Activated CD8-positive, alpha-beta memory T cell treated with anti-CD3 and anti-CD28 coated beads for 1 hour (primary cell): ENCODE measurements at places on chromosomes 1 and 21.

- no peak for DNase-seq
Measured at GRCh38 chr21:40556442-40556968, 290.5 kb downstream of the DSCAM start.

- no peak for DNase-seq
Measured at GRCh38 chr1:208791456-208791855, 547.3 kb upstream of the PLXNA2 start.

DNA sequence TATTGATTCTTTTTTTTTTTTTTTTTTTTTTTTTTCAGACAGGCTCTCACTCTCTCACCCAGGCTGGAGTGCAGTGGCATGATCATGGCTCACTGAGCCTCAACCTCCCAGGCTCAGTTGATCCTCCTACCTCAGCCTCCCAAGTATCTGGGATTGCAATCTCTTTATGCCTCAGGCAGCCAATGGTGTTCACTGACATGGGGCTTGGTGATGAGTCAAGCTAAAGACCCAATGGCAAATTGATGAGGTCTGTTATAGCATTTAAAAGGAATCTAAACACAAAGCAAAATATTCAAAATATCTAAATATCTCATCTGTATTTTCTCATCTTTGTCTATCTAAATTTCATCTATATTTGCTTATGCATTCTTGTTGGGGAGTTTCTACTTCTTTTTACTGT lies 30.5 kb upstream of the CAMSAP2 start:
- DNase-seq = no peak

DNA sequence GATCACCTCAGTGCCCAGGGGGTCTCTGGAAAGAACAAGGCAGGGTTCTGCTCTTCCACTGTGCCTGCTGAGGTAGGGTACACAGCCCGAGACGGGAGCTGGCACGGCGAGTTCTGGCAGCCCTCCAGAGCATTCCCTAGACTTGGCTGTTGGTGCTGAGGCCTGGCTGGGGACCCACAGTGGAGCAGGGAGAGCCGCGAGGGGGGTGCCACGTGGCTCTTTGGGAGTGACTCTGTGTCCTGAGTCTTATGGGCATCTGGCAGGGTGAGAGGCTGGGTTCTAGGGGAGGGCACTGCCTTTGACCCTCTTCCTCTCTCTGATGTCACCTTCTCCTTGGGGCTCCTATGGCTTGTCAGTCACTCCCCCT lies 336.4 kb downstream of the CAMTA1 start:
- no peak for DNase-seq

DNA sequence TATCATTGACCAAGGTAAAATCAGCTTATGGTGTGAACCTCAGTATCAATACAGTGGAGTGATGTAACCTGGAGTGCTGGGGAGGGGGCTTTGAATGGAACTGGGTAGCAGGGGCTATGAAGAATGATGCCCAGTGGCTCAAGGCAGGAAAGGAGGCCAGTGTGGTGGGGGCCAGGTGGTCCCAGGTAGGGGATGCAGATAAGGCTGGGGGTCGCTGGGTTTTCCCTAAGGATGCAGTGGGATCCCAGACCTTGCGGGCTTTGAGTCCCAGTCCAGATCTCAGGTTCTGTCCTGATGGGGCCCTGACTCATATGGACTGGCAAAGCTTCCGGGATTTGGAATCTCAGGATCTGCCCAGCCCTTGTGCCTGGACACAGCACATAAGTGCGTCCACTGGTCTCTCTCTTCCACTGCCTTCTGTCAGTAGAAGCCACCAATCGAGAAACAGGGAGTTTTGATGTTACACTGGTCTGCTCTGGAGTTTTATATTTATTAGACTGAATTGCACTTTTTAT lies 52.0 kb downstream of the S100B start:
- no peak for DNase-seq

DNA sequence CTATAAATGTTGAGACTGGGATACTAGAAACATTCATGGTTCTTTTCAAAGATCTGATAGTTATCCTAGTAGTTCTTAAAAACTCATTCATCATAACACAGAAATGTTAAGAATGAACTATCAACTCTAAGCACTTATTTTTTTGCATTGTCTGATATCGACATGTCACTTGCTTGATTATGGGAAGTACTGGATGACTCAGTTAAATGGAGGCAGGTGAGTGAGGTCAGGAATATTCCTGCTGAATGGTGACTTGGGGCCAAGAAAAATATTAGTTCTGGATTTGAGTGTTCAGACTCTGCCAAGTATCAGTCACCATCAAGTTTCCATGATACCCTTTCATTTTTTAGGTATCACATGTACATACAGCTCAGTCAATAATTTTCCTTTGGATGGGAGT lies 63.6 kb downstream of the NEK7 start:
- no peak for DNase-seq

GRCh38 chr21:33206771-33207281 lies 22.9 kb upstream of the IFNAR2 start:
- no peak for DNase-seq

- DNase-seq = no peak
Measured at GRCh38 chr1:214277704-214278635, 3.0 kb upstream of the SMYD2 start.

- no peak for DNase-seq
Measured at GRCh38 chr1:106072909-106073600, 983.4 kb upstream of the PRMT6 start.

- DNase-seq = no peak
Measured at GRCh38 chr1:45730780-45731319, 19.6 kb downstream of the IPP start.

DNA sequence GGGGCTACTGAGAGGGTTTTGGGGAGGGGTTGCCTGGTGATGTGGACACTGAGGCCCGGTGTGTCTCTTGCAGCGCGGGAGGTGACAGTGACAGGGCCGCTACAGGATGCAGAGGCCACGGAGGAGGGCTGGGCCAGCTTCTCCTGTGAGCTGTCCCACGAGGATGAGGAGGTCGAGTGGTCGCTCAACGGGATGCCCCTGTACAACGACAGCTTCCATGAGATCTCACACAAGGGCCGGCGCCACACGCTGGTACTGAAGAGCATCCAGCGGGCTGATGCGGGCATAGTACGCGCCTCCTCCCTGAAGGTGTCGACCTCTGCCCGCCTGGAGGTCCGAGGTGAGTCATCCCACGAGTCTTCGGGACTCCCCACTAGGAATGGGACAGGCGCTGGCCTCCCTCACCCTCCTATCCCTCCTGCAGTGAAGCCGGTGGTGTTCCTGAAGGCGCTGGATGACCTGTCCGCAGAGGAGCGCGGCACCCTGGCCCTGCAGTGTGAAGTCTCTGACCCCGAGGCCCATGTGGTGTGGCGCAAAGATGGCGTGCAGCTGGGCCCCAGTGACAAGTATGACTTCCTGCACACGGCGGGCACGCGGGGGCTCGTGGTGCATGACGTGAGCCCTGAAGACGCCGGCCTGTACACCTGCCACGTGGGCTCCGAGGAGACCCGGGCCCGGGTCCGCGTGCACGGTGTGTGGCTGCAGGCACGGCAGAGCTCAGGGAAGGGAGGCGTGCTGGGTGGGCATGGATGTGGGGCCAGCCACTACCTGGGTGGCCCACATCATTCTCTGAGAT lies 72.5 kb downstream of the OBSCN start:
- no peak for DNase-seq

GRCh38 chr1:236913371-236914037 lies 90.7 kb downstream of the MT1HL1 start:
- no peak for DNase-seq

DNA sequence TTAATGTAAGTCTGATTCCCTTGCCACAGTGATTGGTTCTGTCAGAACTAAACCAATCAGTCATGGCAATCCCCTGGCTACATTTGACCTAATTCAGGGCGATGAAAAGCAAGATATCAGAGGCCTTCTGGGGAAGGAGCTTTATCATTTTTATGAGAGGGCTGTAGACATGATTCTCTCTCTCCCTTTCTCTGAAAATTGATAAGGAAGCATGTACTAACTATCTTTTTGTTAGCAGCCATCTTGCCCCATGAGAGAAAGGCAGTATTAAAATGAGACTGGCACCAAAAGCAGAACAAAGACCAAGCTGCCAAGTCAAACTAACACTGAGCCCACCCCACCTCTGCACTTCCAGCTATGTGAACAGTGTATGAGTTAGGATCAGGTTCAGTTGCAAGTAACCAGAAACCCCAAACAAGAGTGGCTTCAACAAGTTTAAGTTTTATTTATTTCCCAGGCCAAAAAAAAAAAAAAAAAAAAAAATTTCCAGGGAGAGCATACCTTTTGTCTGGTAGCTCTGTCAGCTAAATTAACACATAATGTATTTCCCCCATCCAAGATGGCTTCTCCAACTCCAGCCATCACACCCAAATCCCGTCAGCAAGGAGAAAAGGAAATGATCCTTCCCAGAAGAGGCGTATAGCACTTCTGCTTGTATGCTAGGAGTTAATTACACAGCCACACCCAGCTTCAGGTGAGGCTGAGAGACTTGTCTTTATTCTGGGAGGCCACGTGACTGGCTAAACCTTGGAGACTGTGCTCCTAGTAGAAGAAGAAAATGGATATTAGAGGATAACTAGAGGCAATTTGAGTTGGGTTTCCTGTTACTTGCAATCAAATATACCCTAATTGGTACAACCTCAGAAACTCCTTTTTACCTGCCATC lies 105.8 kb upstream of the RALGPS2 start:
- no peak for DNase-seq

GRCh38 chr1:869499-870244 lies 54.1 kb upstream of the SAMD11 start:
- peak; percentile 80 for DNase-seq

- DNase-seq = no peak
Measured at GRCh38 chr1:222288053-222288452, 259.9 kb downstream of the HHIPL2 start.

DNA sequence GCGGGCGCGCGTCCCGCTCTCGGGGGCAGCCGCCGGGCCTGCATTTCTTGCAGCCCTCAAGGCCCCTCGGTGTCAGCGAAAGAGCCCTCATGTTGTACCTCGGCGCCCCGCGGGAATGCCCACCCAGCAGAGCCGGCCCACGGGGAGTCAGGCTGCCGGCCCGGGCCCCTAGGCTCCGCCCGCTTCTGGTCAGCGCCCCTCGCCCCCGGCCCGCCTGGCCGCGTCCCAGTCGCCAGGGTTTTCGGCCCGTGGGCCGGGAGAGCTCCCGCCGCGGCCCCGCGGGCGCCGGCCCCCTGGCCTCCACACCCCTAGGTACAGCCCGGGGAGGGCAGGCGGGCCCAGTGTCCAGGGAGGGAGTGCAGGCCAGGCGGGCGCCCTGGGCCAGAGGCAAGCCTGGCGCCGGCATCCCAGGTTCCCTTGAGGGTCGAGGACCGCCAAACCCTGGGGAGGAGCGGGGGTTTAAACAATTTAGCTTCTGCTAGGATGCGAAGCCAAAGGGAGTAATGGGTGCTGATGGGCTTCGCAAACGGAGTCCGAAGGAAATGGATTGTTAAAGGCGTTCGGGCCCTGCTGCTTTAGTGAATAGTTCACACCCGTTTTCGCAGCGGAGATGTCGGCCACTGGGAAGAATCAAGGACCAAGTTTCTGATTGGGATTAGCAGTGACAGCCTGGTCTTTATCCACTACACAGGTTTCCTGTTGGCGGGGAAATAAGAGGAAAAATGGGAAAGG lies 486 bp upstream of the KCNA3 start:
- no peak for DNase-seq

DNA sequence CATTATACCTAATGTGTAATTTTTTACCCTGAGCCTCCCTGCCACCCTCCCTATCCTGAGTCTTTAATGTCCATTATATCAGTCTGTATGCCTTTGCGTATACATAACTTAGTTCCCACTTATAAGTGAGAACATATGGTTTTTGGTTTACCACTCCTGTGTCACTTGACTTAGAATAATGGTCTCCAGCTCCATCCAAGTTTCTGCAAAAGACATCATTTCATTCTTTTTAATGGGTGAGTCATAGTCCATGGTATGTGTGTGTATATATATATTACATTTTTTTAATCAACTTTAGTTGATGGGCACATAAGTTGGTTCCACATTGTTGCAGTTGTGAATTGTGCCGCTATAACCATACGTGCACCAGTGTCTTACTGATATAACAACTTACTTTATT lies 477.1 kb upstream of the NEGR1 start:
- no peak for DNase-seq

GRCh38 chr1:207863893-207864535 lies 46.9 kb downstream of the CD34 start:
- DNase-seq = no peak

DNA sequence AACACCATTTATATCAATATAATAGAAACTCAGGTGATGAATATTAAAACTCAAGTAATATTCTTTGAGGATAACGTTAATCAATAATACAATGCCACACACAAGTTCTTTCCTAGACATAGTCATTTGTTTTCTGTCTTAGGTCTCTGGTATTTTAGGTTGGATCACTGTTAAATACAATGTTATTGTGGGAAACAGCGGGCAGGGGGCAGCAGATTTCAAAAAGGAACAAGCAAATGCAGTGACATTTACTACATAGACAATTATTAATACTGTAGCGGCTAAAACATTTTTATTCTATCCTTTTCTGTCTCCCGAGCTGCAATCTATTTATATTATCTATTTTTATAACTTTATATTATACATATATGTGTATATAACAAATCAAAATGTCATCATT lies 186.4 kb upstream of the ZNHIT6 start:
- no peak for DNase-seq

GRCh38 chr1:150810958-150811659 lies 3.0 kb upstream of the CTSK start:
- DNase-seq = no peak

DNA sequence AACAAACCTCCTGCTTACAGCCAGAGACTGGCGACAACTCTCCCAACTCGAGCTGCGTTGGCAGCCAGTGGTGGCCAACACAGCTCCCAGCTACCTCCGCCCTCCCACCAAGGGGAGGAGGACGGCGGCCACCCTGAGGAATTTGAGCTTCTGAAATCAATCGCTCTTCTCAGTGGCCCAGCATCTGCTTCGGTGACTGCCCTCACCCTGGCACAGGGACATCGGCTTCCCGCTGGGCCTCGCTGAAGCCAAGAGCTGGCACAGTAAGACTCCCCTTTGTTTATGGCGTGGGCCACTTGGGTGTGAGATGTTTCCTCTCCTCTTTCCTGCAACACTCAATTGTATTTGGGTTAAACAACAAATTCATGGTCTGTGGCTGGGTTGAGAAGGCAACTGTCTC lies 136.2 kb downstream of the ZBTB18 start:
- no peak for DNase-seq

GRCh38 chr1:34460193-34460592 lies 283.5 kb downstream of the C1orf94 start:
- DNase-seq = no peak

DNA sequence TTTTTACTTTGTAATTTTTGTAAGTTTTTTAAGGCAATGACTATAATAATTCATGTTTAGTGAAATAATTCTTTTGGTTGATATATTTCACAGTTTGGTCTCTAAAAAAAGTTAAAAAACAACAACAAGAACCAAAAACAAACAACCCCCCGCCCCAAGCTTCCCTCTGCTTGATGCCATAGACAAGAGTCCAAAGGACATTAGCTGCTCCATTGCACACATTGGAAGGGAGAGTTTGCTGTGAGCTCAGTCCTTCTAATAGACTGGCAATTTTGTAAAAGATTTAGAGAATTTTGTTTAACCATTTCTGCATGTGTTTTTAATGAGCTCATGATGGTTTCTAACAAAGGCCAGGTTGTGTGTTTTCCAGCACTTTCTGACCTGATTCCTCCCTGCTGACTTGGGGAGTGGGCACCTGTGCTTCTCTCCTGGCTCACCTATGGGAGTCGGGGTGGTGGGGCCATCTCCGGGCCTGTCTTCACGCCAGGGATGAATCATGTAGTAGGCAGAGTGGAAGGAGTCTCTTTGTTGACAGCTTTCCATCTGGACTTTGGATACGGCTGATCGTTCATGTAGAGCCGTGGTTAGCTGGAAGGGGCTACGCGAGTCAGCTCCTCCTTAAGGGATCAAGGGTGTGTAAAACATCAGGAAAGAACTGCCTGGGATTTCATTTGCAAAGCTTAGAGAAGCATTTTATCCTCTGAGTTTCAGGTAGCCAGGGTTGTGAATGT lies 14.1 kb downstream of the ZBTB18 start:
- DNase-seq = no peak
